Inflammatory macrophage treated with lipopolysaccharide for 4 hours (primary cell): ENCODE measurements at places on chromosomes 11 and 22.

GRCh38 chr11:119493712-119494111 is 70.7 kb upstream of the THY1 start:
- DNase-seq, result no peak

GRCh38 chr22:24417901-24418641 is 9.3 kb upstream of the ADORA2A start:
- no peak for DNase-seq

- peak; percentile 6 for DNase-seq
Measured at GRCh38 chr11:13438291-13438690, 24.7 kb downstream of the BTBD10 start.

- DNase-seq, result peak; percentile 24
Measured at GRCh38 chr22:40694411-40694810, 15.1 kb downstream of the MCHR1 start.

DNA sequence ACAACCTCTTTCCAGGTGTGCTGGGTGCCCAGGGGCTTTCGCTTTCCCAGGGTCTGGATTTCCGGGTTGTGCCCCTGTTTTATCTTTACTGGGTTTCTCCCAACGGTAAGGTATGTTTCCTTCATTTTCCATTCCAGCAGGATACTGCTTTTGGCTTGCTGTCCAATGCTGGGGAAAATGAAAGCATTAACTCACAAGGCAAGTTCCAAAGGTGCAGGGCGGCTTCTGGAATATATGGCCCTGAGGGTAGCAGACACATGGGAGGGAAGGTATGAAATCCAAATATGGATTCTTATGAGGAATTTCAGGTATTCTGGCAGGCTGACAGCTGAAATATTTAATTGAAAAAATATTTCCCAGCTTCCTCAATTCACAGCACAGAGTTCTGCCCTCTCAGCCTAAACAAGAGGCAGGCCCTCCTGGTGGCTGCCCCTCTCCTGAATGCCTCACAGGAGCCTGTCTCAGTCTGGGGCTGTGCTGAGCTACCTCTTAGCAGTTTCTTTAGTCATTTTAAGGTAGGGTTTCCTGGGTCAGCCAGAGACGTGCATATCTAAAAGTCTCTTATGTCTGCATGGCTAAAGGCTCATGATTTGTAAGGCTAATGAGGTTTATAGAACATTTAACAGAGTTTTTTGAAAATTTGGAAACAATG is 318.6 kb upstream of the B3GAT1 start:
- no peak for DNase-seq

DNA sequence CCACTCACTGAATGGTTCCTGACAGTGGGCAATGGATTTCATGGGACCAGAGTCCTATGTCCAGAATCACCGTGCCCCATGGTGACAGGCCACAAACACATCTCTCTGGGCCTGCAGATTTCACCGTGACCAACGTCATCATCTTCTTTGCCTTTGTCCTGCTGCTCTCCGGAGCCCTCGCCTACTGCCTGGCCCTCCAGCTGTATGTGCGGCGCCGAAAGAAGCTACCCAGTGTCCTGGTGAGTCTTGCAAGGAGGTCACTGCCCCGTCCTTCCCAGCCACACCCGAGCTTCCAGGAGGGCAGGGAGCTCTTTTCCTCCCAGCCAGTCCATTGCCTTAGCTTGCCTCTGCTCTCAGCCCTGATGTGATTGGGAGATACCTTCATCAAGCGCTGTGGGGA is 9.3 kb downstream of the IL10RA start:
- no peak for DNase-seq

GRCh38 chr11:59463190-59463641 is 6.5 kb downstream of the OR4D6 start:
- no peak for DNase-seq

GRCh38 chr11:26348776-26349175 is 16.8 kb downstream of the ANO3 start:
- DNase-seq, result no peak

DNA sequence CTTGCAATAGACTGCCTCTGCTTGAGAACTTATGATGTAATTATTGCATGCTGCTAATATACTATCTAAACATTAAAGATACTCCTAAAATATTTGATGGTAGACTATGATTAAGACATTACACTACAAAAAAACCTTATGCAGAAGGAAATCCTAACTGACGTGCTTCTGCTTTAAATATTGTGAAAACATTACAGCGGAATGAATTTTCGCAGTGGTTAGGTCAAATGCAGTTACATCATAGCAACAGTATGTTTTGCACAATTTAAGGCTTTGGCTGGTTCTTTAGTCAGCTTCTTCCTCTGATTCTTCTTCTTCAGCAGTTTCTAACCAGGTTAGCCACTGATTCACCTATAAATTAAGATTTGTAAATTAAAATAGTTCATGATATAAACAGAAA is 11.2 kb downstream of the EIF4G2 start:
- peak; percentile 91 for DNase-seq
